ENCODE measurements at places on chromosomes 3 and 15.

GRCh38 chr3:36250191-36250590 is 130.1 kb upstream of the STAC start:
- no peak for DNase-seq

DNA sequence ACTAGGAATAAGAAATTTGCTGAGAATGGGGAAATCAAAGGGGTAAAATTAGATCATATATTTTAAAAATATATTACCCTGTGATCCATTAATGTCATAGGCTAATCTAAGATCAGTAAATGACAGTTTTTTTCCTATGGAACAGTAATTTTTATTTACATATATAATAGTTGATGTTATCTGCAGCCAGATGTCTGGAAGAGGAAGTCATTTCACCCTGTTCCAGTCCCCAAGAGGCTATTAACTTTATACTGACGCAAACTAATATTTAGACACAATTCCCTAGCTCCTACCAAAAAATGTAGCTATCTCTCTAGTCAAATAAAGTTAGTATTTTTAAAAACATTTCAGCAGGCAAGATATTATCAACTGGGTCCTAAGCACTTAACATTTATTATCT is 558.0 kb downstream of the MECOM start:
- no peak for DNase-seq

DNA sequence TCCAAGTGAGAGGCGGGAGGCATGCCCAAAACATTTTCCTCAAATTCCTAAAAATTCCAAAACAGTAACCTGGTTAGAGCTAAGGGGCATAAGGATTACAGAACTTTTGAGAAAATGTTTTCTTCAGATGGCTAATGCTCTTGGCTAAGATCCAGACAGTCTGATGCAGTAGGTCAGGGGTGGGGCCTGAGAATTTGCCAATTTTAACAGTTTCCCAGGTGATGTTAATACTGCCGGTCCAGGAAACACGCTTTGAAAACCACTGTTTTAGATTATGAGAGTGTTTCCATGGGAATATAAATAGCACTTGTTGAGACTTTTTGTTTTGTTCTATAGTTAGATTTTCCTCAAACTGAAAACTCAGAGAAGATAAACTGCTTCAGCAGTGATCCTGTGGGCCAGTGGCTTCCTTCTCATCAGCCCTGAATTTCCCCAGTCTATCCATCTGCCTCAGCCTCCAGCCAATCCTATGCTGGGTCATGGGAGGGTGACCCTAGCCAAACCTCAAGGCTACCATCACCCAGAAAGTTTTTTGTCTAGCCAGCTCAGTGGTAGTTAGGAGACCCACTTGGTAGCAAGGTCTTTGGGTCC is 71.6 kb upstream of the ACP3 start:
- no peak for DNase-seq

DNA sequence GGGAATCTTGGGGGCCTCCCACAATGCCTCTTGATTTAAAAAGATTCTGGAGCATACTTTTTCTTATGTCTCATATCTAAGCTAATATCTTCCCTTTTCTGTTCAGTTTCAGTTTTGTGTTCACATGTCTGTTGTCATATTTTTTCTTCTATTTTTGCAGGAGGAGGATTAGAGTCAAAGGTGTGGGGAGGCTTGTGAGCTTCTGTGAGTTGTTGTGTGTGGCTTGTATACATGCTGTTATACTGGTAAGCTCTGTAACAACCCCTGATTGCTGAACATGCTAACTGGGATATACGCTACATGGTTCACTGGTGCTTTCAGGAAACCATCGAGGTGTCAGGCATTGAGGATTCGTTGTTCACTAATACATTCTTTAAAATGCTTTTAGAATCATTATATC is 83.5 kb downstream of the SLC25A26 start:
- no peak for DNase-seq

DNA sequence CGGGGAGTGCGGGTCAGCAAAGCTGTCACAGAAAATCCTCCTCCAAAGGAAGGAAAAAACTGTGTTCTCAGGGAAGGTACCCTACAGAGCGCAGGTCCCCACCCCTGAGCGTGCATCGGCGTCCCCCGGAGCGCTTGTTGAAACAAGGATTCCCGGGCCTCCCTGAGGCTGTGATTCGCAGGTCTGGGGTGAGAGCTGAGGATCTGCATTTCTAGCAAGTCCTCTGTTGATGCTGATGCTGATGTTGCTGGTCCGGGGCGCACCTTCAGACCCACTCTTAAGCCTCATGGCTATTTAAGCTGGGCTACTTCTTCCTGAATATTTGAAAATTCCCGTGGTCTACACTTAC is 226.2 kb upstream of the IGF1R start:
- no peak for DNase-seq

- DNase-seq: no peak
Observed at GRCh38 chr3:45819543-45819942, 22.4 kb downstream of the LZTFL1 start.

DNA sequence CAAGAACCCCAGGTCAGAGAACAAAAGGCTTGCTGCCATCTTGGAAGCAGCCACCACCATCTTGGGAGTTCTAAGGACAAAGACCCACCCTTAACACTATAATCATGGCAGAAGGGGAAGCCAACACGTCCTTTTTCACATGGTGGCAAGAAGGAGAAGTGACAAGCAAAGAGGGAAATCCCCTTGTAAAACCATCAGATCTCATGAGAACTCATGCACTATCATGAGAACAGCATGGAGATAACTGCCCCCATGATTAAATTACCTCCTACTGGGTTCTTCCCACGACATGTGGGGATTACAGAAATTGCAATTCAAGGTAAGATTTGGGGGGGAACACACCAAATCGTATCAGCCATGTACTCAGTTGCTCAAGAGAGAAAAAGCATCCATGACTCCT is 21.1 kb upstream of the GBE1 start:
- DNase-seq: no peak
